ENCODE measurements at places on chromosomes 1 and 21.

DNA sequence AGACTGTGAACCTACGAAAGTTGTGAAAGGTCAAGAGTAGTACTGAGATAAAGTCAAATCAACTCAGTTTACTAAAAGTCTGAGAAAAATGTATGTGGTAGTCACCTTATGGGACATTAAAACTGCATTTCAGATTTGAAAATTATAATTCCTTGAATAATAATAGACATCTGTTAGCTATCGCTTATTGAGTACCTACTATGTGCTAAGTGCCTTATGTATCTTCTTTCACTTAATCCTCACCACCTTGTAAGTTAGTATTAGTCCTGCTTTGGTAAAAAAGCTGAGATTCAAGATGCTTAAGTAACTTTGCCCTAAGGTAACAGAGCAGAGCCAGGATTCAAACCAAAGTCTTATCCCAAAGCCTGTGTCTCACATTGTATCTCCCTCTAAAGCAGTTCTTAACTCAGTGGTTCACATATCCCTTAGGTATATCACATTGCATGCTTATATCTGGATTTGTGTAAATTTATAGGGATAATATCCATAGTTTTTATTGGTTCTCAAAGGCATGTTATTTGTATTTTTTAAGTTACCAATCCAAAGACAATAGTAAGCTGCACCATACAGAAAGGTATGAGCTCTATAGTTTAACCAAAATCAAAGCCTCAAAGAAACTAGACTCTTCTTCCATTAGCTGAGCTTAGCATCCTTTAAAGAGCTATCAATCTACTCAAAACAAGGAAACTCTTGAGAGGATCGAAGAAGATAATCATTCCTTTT, 865 bp downstream of the PIGC start:
- no peak for DNase-seq

DNA sequence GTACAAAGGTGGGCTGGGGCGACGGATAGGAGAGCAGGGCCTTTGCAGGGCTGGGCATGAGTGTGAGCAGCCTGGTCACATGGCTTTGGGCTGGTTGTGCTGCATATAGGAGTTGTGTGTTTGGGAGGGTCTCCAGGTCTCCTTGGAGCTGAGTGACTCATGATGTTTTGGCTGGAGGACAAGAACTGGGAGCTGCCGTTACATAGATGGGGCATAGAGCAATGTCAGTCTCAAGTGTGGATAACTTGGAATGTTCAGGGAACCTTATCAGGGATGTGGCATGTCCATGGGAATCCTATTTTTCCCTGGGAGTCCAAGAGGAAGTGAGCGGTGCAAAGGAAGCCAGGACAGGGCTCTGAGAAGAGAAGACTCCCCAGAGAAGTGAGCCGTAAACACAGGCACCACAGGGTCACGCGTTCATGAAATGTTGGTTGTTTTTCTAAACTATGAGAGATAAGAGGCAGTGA, 136.4 kb upstream of the KCNE2 start:
- no peak for DNase-seq

GRCh38 chr21:35239811-35240219, 190.7 kb upstream of the RUNX1 start:
- DNase-seq = no peak

DNA sequence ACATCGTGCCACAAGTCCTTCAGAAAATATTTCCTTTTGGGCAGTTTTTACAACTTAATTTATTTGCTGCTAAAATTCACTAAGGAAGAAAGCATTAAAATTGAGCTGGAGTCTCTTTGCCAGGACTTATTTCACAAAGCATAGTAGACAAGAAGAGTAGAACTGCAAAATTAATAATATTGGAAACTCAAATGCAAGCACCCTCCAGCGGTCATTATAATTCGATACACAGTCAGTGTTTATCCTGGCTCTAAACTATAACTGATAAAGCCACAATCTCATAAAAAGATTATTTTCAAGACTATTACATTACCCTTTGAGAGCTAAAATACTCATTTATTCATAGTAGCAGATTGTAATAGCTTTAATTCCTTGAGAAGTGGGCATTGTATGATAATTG, 655.4 kb downstream of the RWDD3 start:
- DNase-seq = no peak

DNA sequence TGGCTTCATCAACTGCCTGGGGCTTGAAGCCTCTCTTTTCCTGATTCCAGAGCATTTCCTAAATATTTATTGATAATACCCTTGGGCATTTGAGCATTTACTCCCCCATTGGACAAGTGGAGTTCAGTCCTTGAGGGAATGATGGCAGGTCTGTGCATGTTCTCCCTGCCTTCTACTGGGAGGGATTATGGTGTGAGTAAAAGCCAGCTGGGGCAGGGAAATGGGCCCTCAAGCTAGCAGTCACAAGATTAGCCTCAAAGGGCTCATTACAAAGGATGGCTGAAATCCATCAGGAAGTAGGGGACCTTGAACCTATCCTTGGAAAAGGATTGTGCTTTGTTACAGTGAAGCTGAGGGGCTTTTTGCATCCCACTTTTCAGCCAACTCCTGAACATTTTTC, 24.2 kb upstream of the OSBPL9 start:
- DNase-seq = no peak

GRCh38 chr1:159170639-159171038, 776 bp upstream of the CADM3 start:
- no peak for DNase-seq

- DNase-seq = peak; percentile 38
Measured at GRCh38 chr1:4653796-4654725, at the start of gene AJAP1. Gene AJAP1 (plus strand): TSS chr1:4654609. CDS start chr1:4655426, 817 bp downstream.

DNA sequence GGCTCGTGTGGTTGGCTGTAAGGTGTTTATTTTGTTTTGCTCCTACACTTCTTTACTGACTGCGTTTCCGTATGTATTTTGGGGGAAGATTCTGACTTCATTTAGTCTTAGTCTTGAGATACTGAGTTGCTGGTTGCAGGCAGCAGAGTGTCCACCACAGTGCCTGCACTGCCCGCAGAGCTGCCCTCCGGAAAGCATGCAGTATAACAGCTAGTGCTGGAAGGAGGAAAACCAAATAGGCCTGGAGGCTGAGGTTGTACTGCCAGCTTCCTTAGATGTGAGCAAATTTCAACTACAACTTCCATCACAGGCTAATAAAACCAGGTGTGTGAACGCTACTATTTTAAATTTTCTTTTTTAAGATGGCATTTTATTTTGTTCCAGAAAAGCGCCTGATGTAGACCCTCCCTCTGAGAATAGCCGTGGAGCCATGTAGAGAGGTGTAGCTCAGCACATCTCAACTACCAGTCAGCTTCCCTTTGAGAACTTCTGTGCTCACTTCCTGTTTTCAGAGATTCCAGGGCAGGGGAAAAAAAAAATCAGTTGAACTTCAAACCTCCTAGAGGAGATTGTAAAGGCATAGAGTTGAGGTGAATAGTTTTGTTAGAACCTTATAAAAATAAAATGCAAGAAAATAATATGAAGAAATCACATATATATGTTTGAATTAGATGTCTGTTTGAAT, 17.6 kb downstream of the LMO4 start:
- no peak for DNase-seq

- DNase-seq = no peak
Measured at GRCh38 chr21:26136671-26137070, 33.9 kb downstream of the APP start.

- DNase-seq = no peak
Measured at GRCh38 chr1:174031099-174031498, 8.9 kb upstream of the RC3H1 start.

GRCh38 chr1:66366634-66367033, 167.3 kb upstream of the SGIP1 start:
- no peak for DNase-seq

DNA sequence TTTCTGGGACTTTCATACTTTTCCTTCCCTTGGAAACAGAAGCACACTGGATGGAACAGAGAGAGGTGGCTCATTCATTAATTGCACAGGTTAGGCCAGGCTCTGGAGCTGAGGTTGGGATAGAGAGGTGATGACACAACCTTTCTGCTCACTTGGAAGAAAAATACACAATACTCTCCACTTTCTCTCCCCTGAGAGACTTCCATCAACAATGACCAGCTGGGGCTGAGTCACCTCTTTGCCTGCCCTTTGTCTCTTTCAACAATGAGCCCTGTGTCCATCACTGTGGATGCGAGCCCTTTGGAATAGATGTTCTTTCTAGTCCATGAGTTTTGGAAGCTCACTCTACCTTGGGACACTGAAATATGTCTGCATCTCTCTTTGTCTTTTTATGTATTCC, 43.1 kb downstream of the ATP2B4 start:
- no peak for DNase-seq

GRCh38 chr21:37358397-37358796, 8.2 kb upstream of the DYRK1A start:
- DNase-seq = peak; percentile 71

- DNase-seq = no peak
Measured at GRCh38 chr1:77039739-77040138, 172.5 kb downstream of the ST6GALNAC5 start.

DNA sequence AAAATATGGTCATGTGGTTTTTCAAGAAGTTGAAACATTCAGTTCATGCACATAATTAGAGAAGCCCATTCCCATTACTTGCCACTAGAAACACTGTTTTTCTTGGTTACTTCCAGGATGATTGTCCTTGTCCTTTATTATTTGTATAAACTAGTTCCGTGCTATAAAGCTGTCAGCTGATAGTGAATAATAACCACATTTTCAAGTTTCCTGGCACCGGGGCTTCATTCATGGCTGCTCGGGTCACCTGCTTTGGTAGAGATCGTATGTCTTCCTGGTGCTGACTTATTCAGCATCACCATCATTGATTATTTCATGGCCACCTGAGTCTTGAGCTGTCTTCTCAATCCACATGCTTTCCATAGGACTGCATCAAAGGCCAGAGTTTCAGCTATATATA, 62.9 kb upstream of the ZNF326 start:
- no peak for DNase-seq

- no peak for DNase-seq
Measured at GRCh38 chr1:111183308-111184069, 17.0 kb downstream of the DENND2D start.

DNA sequence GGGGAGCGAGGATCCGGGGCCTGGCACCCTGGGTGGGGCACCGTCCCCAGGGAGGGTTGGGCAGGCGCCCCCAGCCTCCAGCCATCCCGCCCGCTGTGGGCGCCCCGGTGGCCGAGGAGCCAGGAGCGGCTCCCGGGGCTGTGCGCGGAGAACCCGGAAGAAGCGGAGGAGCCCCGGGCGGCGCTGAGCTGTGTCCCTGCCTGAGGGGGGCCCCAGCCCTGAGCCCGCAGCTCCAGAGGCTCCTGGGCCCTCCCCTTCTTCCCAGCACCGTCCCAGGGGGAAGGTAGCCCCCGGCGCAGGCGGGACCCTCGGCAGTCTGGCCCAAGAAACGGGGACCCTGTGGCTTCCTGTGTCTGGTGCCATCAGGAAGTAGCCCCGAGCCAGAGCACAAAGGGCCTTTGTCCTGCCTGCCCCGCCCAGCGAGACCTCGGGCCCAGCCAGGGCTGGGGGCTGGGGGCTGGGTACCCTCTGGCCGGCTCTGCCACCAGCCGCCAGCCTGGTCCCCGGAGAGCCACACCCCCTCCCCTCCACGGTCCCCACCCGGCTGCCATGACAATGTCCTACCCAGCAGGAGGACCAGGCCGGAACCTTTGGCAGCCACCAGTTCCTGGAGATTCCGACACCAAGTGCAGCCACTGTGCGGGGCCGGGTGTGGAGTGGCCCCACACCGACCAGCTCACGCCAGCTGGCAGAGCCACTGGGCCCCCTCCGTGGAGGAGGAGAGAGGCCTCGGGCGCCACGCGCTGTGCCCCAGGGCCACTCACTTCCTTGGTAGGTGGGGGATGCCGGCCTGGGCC, 15.6 kb upstream of the TTLL10 start:
- DNase-seq = peak; percentile 58

GRCh38 chr1:201361652-201362504, 15.6 kb downstream of the TNNT2 start:
- peak; percentile 73 for DNase-seq

DNA sequence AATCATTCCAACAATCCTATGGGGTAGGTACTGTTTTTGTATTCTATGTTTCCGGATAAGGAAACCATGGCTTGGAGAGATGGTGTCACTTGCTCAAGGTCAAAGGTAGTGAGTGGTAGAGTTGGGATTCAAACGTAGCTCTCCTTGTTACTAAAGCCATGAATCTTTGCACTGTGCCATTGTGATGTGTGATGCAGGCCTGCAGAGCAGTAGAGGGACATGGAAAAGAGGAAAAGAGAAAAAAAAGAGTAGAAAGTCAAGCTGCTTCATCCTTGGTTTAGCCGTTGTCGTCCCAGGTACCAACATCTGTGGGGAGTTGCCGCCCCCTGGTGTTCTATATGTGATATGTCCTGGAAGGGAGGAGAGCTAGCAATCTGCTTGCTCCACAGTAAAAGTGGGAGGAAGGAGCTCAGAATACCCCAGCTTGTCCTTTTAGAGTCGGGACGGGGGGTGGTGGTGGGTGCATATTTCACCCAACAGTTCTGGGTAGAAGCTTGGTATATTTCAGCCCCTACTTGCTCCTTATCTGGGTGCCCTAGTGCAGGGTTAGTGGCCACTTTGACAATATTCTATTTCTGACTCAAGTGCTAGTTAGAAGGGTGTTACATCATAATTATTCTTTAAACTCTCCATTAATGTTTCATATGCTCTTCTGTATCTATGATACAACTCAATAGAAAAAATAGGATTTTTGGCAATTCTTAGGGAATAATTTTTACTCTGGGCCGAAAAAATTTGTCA, 98.4 kb downstream of the EBNA1BP2 start:
- DNase-seq = peak; percentile 72

DNA sequence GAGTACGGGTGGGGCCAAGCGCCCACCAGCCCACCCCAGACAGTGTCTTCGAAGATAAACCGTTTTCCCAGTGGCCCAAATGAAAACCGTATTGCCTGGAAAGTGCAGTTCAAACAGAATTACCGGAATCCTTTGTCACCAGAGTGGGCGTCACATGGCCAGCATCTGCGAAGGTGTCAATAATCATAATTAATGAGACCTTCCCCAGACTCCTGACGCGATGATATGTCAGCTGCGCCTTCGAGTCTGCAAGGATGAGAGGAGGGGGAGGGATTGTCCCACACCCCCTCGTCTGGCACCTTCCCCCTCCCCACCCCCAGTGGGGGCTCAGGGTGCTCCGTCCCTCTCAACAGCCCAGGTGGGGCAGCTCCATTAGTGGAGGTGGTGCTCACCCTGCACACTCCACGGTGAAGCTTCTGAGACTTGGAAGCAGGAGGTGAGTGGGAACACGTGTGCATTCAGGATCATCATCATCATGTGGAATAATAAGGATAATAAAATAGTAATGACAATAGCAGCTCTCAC, 215.1 kb downstream of the PTPRU start:
- no peak for DNase-seq

DNA sequence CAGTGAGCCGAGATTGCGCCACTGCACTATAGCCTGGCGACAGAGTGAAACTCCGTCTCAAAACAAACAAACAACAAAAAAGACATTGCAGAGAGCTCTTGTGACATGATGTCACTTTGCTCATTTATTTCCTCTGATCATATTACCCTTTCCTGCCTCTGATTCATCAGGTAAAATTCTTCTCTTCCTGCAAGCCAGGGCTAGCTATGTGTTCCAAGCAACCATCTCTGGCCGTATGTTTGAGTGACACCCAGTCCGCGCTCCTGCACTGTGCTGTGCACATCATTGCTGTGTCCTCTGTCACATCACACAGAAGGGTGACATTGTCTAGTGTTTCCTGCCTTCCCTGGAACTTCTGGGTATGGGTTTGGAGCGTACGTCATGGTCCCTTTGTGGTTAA, 251.3 kb downstream of the PCP4 start:
- no peak for DNase-seq
